ENCODE measurements at places on chromosomes 4 and X.
A peak's percentile ranks its signal among the peaks of the same experiment; 100 is the strongest.

DNA sequence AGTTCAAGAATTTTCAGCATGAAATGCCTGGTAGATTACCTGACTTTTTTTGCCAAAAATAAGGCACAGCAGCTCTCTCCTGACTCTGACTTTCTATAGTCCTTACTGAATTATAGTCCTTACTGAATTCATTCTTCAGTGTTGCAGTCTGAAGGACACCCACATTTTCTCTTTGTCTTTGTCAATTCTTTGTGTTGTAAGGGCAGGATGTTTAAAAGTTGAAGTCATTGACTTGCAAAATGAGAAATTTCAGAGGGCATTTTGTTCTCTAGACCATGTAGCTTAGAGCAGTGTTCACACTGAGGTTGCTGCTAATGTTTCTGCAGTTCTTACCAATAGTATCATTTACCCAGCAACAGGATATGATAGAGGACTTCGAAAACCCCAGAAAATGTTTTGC is 168.0 kb downstream of the SOWAHB start:
- no peak for DNase-seq

DNA sequence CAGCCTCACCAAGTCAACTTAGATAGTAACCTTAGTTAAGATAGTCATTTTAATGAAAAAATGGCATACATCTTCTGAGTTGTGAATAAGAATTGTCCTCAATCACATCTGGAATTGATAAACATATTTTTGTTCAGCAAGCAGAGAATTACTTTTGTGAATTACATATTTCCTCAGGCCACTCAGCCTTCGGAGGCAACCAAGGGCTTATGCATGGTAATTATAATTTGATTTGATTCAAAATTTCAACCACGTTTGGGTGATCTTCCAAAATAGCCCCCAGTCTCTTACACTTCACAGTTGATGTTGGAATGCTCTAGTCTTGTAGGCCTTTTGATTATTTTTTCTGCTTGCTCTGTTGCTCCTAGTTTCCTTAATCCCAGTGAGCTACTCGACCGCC is 63.4 kb downstream of the GALNTL6 start:
- DNase-seq = no peak

- DNase-seq = no peak
These were observed 18.2 kb downstream of the NAAA start for GRCh38 chr4:75922588-75922987.

- DNase-seq = peak; percentile 96
These were observed 89.7 kb downstream of the LRP2BP start for GRCh38 chr4:185305979-185306442.

GRCh38 chr4:73918058-73918457 is 48.9 kb downstream of the CXCL1 start:
- DNase-seq = no peak

- no peak for DNase-seq
These were observed 19.2 kb upstream of the SLC6A14 start for GRCh38 chrX:116417214-116417613.

DNA sequence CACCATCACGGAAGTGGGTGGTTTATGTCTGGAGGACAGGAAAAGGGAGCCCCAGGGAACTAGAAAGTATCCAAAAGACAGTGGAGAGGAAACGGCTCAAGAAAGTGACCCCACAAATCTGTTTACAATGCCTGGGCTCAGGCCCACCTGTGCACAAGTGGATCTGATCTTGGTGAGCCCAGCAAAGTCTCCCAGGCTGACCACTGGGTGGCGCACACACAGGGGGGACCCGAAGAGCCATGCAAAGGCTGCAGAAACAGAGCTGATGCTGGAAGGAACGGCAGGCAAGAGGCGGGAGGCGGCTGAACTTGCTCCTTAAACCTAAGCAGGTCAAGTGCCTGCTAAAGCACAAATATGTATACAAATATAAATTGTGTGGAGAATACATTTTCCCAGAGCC is 9.6 kb downstream of the HAUS7 start:
- peak; percentile 57 for DNase-seq

GRCh38 chr4:6694177-6694901 is 661 bp downstream of the S100P start:
- DNase-seq = no peak

DNA sequence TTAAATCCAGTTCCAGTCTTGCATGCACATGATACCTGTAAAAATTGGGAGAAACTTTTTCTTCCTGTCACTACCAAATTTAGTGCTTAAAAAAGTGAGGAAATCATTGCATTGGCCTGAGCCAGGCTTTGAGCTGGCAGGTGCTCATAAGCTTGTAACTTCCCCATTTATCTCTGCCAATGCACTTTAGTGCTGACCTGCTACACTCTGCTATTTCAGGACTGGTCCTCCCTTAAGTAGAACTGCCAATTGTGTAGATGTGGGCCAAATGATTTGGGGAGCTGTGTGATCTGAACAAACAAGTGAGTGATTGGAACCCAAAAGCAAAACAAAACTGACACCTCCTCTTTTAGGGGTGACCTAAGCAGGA is 51.8 kb downstream of the ZNF827 start:
- no peak for DNase-seq

- peak; percentile 8 for DNase-seq
These were observed 88.9 kb upstream of the CITED1 start for GRCh38 chrX:72394518-72395170.

- DNase-seq = no peak
These were observed 1.8 kb upstream of the GPM6A start for GRCh38 chr4:175813821-175814220.

DNA sequence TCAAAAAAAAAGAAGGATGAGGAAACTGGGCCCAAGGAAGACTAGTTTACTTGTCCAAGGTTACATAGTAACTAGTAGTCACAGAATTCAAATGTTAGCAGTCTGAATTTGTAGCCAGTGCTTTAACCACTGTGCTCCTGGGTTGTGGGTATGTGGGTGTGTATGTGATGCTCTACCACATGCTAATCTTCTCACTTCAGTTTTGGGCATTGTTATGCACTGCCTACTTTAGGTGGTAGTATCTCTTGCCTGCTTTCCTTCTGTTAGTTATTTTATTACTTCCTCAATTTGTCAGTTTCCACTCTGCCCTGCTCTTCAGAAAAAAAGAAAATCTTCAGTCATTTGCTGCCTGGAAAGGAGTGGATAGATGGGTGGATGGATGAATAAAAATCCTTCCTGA is 219.2 kb downstream of the RPA4 start:
- no peak for DNase-seq

GRCh38 chr4:115720611-115721010 is 607.2 kb upstream of the NDST4 start:
- DNase-seq = peak; percentile 48
